Stimulated activated CD8-positive, alpha-beta memory T cell treated with anti-CD3 and anti-CD28 coated beads, Interleukin-15, amount 100 ng/mL, for 48 hours (primary cell): ENCODE measurements at places on chromosomes 7 and 10.

- no peak for DNase-seq
These were observed 131.0 kb upstream of the EEPD1 start for GRCh38 chr7:36021917-36022550.

GRCh38 chr10:91017198-91017597, 96.3 kb upstream of the ANKRD1 start:
- no peak for DNase-seq

GRCh38 chr7:91710881-91711280, 169.6 kb downstream of the MTERF1 start:
- DNase-seq = no peak

GRCh38 chr10:75091146-75091545, 20.3 kb upstream of the SAMD8 start:
- DNase-seq = no peak

- peak; percentile 39 for DNase-seq
These were observed 4.5 kb downstream of the SAP25 start for GRCh38 chr7:100568896-100569844.

DNA sequence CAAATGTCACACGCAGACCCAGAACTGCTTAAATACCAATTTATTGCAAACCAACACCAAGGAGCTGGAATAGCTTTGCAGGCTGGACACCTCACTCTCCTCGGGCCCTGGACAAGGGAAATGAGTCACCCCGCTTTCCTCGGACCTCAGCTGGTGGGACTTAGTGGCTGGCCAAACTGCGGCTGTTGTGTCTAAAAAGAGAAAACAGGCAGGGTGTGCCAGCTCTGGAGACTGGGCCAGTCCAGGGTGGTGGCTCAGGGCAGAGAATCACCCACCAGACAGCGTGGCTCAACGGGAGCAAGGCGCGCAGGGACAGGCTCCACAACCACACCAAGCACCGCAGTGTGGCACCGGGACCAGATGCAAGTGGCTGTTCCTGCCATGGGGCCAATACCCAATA, 58.2 kb upstream of the CAMK2B start:
- DNase-seq = no peak

DNA sequence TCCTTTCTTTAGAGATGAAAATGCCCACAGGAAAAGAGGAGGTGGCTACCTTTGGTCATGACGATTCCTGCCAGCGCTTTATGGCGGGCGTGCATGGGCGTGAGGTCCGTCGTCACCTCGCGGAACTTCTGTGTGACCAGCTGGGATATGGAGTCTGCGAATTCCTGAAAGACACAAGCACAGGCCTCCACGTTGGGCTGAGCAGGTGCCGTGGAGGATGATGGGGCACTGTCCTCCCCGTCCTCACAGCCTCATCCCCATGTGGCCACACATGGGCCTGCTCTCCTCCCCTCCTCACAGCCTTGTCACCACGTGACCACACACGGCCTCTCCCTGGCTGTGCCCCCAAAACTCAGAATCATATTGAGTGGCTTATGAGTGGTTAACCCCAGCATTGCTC, 214.7 kb downstream of the WDR37 start:
- no peak for DNase-seq

GRCh38 chr7:99928994-99929729, at the start of gene GJC3:
GJC3 (minus strand) TSS chr7:99929620; CDS start chr7:99929620, 0 bp downstream.
- DNase-seq = no peak

DNA sequence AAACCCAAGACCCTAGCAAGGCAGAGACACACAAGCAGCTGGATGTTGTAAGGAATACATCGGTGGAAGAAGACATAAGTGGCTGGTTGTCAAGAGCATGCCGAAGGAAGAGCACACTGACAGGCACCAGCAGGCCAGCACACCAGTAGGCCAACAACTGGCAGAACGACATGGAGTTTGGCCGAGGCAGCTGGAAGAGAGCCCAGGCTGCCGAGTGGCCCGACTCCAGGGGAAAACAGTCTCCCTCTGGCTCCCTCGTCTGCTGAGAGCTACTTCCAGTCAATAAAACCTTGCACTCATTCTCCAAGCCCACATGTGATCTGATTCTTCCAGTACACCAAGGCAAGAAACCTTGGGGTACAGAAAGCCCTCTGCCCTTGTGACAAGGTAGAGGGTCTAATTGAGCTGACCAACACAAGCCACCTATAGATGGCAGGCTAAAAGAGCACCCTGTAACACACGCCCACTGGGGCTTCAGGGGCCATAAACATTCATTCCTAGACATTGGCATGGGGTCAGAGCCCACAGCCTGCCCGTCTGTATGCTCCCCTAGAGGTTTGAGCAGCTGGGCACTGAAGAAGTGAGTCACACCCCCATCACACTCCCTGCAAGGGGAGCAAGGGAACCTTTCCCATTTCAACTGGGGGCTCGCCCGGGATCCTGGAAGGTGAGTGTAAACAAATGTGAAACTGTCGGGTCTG, 14.7 kb upstream of the TNS3 start:
- no peak for DNase-seq

DNA sequence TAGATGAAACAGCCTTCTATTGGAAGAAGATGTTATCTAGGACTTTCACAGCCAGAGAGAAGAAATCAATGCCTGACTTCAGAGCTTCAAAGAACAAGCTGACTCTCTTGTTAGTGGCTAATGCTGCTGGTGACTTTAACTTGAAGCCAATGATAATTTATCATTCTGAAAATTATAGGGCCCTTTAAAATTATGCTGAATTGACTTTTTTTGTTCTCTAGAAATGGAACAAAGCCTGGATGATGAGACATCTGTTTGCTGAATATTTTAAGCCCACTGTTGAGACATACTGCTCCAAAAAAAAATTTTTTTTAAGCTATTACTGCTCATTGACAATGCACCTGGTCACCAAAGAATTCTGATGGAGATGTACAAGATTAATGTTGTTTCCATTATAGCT, 189.2 kb downstream of the MBL2 start:
- DNase-seq = no peak

GRCh38 chr7:144057954-144058353, 9.2 kb downstream of the OR2A5 start:
- DNase-seq = no peak

- DNase-seq = no peak
These were observed 92.7 kb upstream of the SAMD8 start for GRCh38 chr10:75018686-75019307.

GRCh38 chr7:149423449-149424110, 37.3 kb downstream of the ZNF777 start:
- DNase-seq = no peak

DNA sequence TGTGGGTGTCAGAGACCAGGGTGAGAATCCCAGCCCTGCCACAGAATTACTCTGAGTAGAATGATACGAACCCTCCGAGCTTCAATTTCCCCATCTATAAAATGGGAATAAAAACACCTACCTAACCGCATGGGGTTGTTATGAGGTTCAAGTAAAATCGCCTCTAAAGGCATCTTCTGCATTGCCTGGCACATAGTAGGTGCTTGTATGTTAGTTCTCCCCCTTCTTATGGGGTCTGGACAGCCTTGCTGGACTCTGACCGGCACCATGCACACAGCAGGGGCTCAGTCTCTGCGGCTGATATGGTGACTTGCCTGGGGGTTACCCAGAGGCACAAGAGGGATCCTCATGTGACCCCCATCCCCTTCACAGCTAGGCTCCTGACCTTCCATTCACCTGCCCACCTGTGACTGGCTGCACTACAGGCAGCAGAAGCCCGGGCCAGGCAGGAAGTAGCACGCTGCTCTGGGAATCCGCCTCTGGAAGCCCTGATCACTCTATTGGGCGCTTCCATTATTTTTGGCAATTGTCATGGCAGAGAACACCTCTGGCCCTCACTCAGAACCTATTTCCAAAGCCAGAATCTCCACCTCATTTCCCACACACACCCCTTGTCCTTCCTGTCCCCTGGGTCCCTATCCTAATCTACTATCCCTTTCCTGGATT, 6.0 kb downstream of the SH3PXD2A start:
- DNase-seq = no peak
